ENCODE measurements at places on chromosomes 2 and 18.

GRCh38 chr2:237143676-237144440 is 58.2 kb downstream of the COPS8 start:
- no peak for DNase-seq

GRCh38 chr2:214695789-214696188 is 113.7 kb downstream of the BARD1 start:
- no peak for DNase-seq

GRCh38 chr2:26169681-26170414 is 3.0 kb upstream of the GAREM2 start:
- DNase-seq = no peak

GRCh38 chr2:152572031-152572430 is 145.2 kb downstream of the PRPF40A start:
- no peak for DNase-seq

GRCh38 chr2:6927186-6927585 is 10.0 kb downstream of the RNF144A start:
- no peak for DNase-seq

DNA sequence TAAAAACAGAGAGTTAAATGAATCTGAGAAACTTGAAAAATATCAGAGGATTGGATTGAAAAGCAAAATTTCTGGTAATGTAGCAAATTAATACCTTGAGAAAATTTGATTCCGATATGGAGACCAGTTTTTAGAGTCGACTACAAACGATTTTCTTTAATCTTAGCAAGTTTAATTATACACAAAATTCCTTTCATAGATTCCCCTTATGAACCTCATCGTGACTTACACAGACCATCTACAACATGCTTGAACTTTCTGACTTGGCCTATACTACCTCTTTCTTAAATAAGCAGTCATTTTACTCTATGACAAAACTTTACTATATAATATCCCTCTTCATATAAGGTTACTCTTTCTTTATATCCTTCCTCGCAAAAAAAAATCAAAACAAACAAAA is 769.6 kb upstream of the CRIM1 start:
- DNase-seq = no peak

DNA sequence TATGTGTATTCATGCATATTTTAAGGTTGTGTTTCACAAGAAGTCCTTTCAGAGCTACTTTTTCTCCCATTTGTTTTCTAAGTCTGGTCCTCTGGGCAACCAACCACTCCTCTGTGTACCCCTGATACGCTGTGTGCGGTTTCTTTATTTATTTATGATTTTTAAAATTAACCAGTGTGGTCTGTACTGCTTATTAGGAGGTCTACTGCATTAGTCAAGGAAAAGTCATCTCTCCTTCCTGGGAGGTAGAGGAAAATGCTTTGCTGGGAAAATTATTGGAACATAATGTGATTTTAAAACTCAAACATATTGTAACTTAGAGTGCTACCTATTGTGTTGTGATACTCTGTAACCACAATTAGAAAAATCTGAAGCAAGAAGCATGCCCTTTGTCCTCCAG is 1404.3 kb downstream of the SUCLG1 start:
- no peak for DNase-seq

DNA sequence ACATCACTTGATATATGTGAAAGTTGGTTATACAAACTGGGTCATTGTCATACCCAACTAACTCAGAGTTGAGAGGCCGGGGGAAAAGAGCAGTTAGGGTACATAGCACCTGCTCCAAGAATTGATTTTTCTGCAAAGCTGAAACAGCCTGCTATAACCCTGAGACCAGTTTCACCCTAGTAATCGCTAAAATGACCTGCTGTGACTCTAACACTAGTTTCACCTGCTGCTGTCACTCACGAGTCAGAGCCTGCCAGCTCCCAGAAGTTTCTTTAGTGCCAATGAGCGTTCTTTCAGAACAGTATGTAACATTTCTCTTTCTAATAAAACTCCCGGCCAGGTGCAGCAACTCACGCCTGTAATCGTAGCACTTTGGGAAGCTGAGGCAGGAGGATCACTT is 28.0 kb downstream of the SRSF7 start:
- no peak for DNase-seq

DNA sequence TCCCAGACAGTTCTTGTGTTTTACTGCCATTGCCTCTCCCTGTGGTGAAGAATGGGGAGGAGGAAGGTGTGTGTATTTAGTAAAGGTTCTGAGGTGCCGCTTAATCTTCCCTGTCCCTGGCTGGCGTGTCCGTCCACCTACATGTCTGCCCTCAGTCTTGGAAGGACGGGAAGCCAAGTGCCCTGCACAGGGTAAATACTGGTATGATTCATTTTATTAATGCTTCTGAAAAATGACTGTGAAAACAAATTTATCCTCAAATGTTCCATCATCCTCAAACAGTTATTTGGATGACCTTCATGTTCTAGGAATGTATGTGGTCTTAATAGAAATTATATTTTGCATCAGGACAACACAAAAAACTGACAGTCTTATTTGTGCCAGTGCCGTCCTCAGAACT is 6.6 kb downstream of the EPAS1 start:
- no peak for DNase-seq
